NCI-H1048 (cell line): ENCODE measurements at places on chromosomes 1 and 21.

DNA sequence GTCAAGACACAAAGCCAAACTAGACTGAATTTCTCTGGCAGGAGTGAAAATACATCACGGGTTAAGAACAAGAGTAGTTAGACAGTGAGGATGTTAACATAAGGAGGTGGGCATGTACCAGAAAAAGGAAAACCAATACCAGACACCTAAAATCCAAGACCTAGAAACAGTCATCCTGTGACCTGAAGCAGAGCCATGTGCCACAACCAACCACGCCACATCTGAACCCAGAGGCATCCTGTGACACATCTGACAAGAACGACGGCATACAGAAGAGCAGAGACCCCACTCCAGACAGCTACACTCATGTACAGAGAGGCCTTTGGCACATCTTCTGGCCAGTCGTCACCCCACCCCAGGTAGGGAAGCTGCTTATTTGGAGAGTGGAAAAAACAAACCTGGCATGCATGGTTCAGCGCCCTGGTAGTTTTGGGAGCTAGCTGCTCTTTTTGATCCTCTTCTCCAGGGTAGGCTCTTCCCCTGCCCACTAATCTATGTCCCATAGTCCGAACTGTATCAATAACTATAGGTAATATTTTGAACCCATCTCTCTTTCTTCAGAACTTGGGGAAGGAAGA lies 72.1 kb downstream of the SLC45A1 start:
- no peak for DNase-seq

DNA sequence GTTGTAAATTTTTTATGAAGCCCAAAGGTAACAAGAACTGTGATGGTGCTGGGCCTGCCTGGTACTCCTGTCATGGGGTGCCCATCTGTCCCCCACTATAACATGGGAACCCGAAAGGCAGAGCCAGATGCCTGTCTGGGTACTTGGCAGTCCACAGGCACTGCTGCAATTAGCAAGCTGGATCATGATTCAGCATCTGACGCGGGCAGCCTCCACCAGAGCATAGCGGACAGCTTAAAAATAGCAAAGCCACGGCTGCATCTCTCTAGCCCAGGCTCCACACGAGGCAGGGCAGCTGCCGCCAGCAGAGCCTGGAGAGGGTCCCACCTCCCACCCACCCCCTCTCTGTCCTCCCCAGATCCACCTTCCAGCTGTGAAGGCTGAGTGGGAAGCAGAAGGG lies 22.9 kb downstream of the SUSD4 start:
- no peak for DNase-seq

GRCh38 chr1:14413819-14414490 lies 184.5 kb upstream of the KAZN start:
- no peak for DNase-seq

DNA sequence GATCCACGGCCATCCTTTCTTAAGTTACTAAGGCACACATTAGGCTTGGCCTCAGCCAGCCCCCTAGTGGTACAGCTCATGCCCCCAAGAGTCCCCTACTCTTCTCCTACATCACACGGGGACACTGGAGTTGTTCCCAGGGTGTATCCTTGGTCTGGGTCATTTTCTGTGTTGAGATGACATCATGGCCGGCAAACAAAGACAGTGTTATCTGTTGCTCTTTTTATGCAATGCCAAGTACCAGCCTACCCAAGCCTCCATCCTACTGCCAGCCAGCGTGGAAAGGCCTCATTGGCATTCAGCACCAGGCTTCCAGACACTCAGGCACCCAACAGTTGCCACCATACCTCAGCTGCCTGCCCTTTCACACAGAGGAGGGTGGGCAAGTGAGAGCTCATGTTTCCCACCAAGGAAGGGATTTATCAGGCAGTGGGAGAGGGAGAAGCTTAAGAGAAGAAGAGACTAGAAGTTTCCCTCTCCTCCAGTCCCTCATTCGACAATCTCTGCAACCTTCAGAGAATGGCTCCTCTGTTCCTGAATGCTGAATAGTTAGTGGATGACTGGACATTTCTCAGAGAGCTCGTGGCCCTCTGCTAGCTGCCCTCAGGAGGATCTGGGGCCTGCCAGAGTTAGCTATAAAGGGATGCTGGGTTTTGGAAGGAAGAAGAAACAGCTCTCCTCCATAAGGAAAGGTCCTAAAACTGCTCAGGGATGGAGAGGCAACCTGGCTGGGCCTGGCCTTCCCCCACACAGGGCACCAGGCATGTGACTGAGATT lies 17.7 kb downstream of the CBR1 start:
- no peak for DNase-seq

- no peak for DNase-seq
These were observed 128.5 kb upstream of the HNRNPU start for GRCh38 chr1:244992833-244993232.

DNA sequence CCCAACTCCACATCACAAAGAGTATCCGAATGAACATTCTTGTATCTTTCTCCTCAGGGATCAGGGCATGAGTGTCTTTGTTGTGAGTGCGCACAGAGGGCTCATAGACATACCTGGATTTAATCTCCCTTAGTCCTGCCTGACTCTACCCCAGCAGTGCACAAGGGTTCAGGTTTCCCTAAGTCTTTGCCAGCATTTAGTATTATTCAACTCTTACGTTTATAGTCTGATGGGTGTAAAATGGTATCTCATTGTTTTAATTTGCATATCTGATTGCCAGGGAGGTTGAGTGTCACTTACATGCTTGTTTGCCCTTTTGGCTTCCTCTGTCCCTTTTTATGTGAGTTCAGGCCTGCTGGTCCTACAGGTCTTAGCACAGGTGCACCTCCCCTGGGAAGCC lies 49.5 kb downstream of the FOXD2 start:
- no peak for DNase-seq

GRCh38 chr1:178633056-178633455 lies 92.0 kb upstream of the RALGPS2 start:
- DNase-seq: no peak

DNA sequence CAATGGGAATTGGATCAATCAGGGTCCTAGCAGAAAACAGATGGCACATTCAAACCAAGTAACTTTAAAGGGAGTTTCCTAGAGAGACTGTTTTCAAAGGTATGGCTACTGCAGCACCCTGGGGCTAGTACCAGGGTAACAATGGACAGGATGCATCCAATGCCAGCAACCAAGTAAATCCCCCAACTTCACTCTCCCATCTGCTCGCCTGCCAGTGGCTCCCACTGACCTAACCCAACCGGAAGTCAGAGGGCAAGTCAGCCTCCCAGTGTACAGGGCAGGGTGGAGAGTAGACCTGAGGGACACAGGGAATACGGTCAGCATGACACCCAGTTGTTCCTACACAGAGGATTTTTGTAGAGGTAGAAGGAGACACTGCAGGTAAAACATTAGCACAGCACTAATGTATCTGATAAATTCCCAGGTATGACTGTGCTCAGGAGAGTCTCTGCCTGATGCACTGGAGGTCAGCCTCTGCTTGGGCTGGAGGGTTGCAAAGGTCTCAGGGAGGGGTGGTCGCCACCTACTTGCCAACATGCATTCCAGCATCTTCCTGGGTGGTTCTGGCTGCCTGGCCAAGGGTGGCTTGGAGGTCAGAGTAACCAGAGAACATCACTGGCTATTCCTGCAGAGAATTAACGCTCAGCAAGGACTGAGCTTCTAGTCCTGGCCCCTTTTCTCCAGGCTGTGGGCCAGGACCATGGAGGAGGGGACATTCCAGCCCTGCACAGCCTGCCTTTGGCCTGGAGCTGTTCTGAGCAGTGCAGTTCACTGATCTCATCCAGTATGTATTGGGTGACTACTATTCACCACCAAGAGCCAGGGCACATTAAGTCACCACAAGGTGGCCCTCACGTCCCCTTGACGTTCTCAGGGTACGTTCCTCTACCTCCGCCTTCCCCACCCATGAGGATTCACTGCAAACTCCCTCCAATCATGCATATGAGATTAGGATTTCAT lies 5.1 kb upstream of the GJA4 start:
- no peak for DNase-seq
